ENCODE measurements at places on chromosomes 11 and 22. TPM values are rescaled to one million over a fixed set of nuclear protein-coding genes. Genes with fewer than 3 reads are reported as not detected.

DNA sequence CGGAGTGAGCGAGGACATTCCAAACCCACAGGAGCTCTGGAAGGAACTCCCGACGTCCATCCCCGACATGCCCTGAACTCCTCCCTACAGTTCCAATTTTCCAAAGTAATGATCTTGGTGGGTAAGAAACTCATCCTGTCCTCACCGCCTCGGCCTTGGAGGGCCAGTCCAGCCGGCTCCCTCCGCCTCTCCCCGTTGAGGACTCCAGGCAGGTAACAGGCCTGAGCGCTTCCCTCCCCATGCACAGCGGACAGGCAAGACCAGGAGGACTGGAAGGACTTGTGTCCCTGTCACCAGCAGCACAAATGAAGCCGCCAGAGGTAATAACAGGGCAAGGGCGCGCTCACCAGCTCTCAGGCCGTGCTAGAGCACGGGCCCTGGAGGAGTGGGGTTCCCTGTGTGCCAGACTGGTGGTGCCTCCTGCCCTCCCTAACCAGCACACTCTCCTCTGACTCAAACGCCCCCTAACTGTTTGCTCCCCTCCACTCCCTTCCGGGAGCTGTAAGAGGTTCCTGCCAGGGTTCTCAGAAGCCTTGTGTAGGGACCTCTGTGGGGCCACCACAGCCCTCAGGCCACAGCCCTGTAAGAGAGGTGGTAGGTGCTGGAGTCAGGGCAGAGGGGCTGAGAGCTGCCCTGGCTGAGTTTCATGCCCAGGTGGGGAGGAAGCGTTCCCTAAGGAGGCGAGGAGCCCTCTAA is 17.1 kb downstream of the OVOL1 start:
- H3K27me3 ChIP-seq: no peaks in the 10 kb centered on the region
- DNase-seq: no peak
- H3K27ac ChIP-seq: no peak overlapping the region
- H3K36me3 ChIP-seq: no peaks in the 10 kb centered on the region

DNA sequence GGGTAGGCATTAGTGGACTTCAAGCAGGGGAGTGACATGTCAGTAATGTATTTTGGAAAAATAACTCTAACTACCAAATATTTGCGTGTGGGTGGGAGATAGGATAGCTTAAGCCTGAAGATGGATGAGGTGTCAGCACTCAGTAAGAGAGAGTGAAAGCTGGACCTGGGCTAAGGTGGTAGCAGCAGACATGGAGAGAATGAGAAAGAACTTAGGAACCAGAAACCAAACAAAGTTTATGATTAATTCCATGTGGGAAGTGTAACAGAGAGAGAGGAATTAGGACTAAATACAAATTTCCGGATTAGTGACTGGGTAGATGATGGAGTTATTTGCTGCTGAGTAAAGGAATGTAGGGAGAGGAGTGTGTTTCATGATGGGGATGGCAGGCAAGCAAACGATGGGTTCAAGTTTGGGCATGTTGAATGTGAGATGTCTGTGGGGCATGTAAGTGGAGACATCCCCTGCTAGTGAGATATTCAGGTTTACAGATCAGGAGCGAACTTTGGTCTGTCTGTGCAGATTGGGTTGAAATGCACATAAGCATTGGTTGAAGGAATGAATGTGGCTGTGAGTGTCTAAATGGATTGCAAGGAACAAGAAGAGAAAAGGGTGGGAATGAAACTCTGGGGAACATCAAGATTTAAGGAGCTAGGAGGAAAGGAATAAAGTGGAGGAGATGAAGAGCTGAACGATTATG is 185.6 kb upstream of the MTMR2 start:
- peaks cover 6% of the 10 kb centered on the region for H3K36me3 ChIP-seq
- H3K4me3 ChIP-seq: no peak overlapping the region
- peaks cover 1% of the 10 kb centered on the region for H3K4me1 ChIP-seq
- no peaks in the 10 kb centered on the region for H3K27me3 ChIP-seq
- no peak overlapping the region for H3K27ac ChIP-seq

- no peak overlapping the region for H3K27ac ChIP-seq
- no peak overlapping the region for H3K4me3 ChIP-seq
- no peak for DNase-seq
- H3K27me3 ChIP-seq: no peaks in the 10 kb centered on the region
These were observed 22.4 kb downstream of the C22orf23 start for GRCh38 chr22:37930952-37931440.

DNA sequence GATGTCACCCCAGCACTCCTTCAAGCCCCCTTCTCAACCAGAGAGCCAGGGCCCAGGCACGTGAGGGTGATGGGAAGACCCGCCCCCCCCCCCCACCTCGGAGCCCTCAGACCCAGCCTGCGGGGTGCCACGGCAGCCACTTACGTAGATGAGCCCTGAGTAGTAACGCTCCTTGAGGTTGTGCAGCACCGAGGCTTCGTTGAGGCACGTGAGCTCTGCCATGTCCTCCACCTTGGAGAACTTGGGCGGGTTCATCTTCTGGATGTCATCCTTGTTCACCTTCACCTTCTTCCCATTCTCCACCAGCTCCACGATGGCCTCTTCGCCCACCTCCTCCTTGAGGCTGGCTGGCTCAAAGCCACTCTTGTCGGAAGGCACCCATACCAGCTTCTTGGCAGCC is 39.0 kb downstream of the MYH9 start:
- peaks cover 22% of the 10 kb centered on the region for H3K4me1 ChIP-seq
- H3K27me3 ChIP-seq: no peaks in the 10 kb centered on the region
- no peak overlapping the region for H3K4me3 ChIP-seq
- peaks cover 28% of the 10 kb centered on the region for H3K36me3 ChIP-seq

- no peak for DNase-seq
- H3K27me3 ChIP-seq: no peaks in the 10 kb centered on the region
- no peak overlapping the region for H3K27ac ChIP-seq
- H3K4me3 ChIP-seq: no peak overlapping the region
- no peaks in the 10 kb centered on the region for H3K36me3 ChIP-seq
These were observed 48.4 kb upstream of the TSKU start for GRCh38 chr11:76734456-76735420.

DNA sequence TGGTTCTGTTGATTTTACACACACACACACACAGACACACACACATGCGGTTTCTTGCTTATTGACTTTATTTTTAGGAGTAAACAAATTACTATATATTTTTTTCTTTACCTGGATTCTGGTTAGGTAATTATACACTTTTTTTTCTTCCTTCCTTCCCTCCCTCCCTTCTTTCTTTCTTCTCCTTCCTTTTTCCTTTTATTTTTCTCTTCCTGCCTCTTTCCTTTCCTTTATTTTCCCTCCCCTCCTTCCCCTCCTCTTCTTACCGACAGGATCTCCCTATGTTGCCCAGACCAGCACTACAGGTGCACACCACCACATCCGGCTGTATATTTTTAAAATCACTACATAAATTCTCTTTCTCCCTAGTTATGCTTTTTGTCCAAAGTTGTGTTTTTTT is 3.1 kb upstream of the SPDYC start:
- no peak overlapping the region for H3K27ac ChIP-seq
- no peak overlapping the region for H3K4me3 ChIP-seq
- no peaks in the 10 kb centered on the region for H3K27me3 ChIP-seq
- no peaks in the 10 kb centered on the region for H3K4me1 ChIP-seq
- no peak for DNase-seq

The SPON1 gene
- total RNA-seq: 0.48 TPM

The MUC5AC gene
- 0.09 TPM for total RNA-seq

The APOBEC3A gene
- total RNA-seq: not detected

The CNGA4 gene
- not detected for total RNA-seq

The TYMP gene
- total RNA-seq: 16.5 TPM

The LRRC10B gene
- total RNA-seq: 1.1 TPM
